Amniotic stem cell (primary cell): ENCODE measurements at places on chromosomes 7 and 10.

- no peak for DNase-seq
Measured at GRCh38 chr7:39650676-39651075, 27.3 kb downstream of the RALA start.

- DNase-seq = no peak
Measured at GRCh38 chr10:28949005-28950004, 272.0 kb downstream of the BAMBI start.

DNA sequence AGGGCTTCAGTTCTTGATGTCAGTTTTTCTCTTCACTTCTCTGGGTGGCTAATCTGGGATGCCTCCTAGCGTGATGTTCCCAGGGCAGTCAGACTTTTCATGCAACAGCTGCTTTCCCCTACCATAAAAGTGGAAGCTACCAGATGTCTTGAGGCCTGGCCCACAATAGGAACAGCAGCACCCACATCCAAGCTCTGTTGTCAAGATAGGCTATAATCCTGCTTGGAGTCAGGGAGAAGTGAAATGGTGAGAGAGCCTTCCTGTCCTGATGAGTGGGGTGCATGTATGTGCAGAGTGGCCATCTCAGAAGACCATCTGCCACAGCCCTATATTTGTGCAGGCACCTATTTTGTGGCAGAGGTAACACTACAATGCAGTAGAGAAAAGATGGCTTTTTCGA lies 108.0 kb downstream of the HTR5A start:
- DNase-seq = no peak

DNA sequence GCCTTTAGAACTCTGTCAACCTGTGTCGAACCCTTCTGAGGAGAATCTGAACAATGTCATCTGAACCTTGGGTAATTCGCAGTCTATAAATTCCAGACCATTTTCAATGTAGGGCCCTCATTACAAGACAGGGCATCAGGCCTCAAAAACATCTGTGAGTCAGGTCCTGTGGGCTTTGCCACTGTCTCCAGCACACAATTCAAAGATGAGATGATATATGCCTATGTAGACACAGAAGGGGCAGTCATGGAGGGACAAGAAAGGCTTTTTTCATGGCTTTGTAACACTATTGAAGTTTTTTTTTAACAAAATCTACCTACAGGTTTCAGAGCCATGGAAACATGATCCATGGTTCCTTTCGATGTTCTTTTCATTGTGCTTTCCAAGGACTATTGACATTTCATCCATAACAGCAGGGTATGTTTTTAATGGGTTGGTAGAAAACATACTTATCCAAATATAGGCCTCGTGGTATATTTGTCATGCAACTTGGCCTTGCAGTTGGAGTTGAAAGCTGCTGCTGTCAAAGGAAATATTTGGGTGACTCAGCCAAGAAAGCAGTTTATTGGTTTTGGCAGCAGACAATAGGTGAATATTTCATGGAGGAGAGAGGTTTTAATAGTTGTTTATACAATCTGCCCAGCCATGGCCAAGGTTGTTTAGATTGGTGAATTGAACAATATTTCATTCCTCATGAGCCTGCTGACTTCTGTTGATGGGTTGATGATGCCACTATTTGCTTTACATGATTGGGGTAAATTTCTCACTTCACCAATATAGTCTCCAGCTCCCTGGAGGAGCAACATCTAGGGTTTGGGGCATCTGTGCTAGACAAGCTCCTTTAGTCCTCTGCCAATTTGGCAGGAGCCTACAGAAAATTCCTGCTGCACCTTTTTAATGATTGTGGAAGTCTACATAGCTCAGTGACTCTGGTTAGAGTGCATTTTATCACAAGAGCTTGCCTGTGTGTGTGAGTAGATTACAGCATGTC lies 158.4 kb upstream of the TMEM72 start:
- peak; percentile 58 for DNase-seq

- no peak for DNase-seq
Measured at GRCh38 chr7:36278620-36279172, 111.0 kb upstream of the ANLN start.

DNA sequence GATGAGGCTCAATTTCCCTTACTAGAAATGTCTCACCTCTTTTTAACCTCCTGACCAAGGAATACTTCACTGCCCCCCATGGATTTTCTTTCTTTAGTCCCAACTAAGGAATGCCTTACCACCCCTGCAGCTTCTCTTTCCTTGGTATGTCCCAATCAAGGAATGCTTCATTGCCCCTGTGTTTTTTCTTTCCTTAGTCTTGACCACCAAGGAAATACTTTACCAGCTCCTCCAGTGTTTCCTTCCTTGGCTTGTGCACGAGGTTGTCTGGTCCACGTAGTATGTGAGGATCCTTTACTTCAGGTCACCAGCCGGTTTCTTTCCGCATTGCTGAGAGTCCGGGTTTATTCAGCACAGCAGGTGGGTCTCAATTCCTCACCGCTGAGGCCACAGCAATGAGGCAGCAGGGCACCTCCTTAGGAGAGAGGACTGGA lies 59.3 kb downstream of the CYP2C9 start:
- no peak for DNase-seq

DNA sequence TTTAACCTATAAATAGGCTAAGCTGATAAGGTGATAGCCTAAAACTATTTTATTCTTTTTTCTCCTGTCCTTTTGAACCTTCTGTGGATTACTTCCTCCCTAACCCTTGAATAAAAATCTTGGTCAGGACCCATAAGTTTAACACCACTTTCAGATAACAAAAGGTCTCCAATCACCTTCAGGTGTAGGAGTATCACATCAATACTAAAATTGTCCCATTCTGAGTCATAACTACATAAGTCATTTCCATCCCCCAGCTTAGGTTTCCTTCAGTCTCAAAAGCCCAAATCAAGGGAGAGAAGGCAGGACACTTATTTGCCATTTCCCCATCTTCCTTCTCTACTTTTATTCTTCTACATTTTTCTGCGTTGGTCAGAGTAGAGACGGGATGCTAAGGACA lies 56.9 kb upstream of the WNT16 start:
- DNase-seq = no peak

- DNase-seq = no peak
Measured at GRCh38 chr7:100215895-100216294, 3.9 kb upstream of the PVRIG start.

DNA sequence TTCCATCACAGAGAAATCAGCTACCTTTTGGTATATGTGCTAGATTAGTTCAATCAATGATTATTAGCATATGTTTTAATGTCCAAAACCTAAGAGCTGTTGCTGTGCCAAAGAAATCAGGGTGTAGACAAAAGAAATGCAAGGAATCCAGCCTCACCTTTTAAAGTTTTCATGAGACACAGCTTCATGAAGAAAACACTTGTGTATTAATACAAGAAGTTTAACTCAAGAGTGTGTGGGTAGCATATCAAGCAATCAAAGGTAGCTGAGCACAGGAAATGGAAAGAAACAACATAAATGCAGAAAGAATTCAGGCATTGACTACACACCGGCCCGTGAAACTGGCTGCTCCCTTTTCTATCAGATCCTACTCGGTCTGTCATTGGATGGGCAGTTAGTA lies 76.0 kb upstream of the CAV2 start:
- DNase-seq = no peak

DNA sequence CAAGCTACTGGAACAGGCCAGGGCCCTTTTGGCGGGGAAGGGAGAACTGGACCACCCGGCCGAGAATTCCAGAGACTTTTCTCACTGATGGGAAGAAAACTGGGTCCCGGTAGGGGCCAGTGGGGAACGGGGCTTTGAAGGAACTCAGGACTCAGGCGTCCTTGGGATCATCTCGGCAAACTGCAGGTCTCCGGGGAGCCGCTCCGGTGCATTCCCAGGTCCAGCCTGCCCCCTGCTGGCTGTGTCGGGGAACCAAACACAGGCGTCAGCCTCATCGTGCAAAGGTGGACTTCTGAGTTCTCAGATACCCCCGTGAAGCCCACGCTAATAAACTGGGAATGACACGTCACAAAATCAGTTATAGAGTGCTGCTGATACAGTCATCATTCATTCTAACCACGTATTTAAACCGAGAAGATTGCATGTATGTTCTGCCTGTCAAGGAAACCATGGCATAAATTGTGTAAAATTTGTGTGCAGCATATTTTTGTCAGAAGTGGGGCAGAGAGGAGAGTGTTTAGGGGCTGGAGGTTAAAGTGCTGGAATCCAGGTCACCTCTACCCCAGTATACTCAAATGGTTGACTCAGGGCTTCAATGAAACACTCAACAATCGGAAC lies 76.1 kb upstream of the CPXM2 start:
- DNase-seq = peak; percentile 52

GRCh38 chr7:34806831-34807230 lies 148.8 kb downstream of the NPSR1 start:
- DNase-seq = no peak

DNA sequence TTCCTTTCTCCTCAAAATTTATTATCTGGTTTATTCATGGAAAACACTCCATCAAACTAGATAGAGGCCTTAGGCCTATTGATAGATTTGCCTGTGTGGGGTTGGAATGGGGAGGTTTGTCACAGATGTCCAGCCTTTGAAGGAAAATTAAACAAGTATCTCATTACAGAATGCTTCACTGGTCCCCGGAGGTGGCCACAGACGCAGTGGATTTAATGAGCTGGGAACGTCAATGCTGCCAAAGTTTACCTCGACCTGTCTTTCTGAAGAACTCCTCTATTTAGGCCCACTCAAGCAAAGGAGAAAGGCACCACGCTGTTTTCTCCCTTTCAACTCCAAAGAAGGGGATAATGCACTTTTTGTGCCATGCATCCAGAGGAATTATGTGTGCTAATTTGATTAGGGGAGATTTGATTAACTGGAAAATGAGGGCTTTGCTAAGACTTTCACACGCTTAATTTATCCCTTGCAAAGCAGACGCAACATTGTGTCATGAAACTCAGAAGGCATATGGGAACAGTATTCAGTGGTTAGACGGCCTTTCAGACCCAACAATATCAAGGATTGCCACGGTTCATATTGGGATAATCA lies 558.8 kb upstream of the GALNT17 start:
- DNase-seq = no peak

GRCh38 chr7:73976761-73977618 lies 51.0 kb upstream of the ELN start:
- DNase-seq = no peak
